ENCODE measurements at places on chromosomes 4 and X. TPM values are rescaled to one million over a fixed set of nuclear protein-coding genes. Genes with fewer than 3 reads are reported as not detected.

DNA sequence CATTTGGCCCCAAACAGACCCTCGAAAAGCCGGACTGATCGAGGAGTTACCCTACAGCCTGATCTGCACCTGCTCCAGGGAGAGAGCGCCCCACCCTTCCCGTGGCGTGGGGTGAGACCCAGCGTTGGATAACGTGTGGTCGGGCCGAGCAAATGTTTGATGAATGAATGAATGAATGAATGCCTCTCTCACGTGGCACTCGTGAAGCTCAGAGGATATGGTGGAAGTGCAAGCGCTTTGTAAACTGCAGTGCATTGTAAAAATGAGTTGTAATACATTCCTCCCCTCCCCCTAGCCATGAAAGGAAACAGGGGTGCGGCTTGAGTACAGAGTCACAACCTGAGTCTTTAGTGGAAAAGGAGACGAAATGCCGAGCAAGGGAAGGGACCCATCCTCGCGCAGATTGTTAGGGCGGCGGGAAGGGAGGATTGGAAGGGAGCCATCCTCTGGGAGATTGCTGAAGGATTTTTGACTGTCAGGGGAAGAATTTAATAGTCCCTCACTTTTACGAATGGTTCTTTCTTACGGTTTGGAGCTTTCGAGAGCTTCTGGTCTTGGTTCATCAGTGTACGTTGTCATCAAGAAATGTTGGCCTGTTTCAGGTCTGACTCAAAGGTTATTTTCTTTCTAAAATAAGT, 772 bp upstream of the FBXW7 start:
- DNase-seq: no peak

GRCh38 chrX:151796576-151796975, 62.0 kb downstream of the CNGA2 start:
- DNase-seq: no peak

DNA sequence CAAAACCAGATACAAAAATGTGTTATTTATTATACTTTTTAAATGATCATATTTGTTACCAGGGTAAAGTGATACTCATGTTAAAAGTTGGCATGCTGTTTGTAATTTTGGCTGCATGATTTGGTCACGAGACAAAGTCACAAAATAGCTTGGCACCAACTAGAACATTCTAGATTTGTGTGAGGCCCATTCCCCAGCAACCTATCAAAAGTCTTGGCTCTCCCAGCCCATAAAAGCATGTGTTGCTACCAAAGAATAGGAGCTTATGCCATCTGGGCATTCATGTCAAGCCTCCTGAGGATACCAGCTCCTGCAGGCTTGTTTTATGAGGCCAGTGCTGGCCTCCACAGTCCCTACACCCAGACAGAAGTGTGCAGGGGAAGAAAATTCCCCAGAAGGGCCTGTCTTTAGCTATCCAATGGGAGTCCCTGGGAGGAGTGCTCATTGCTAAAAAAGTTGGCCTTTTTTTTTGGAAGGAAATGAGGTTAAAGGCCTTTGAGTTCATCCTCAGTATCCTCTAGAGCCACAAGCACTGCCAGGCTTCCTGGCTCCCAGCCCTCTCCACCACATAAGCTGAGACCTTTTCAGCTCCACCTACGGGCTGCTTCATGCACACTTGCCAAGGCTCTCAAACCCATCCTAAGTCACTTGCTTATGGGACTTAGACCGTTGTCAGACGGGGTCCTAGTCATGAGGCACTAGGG, 211.9 kb upstream of the EOLA2 start:
- DNase-seq: no peak

- DNase-seq: peak; percentile 7
These were observed 232.3 kb upstream of the TENM3 start for GRCh38 chr4:182010876-182011275.

- DNase-seq: peak; percentile 16
These were observed 25.4 kb downstream of the TMSB4X start for GRCh38 chrX:13000301-13000811.

- DNase-seq: no peak
These were observed 315.0 kb upstream of the NR3C2 start for GRCh38 chr4:148757171-148757570.

PPEF1 gene
- total RNA-seq: 1.5 TPM

DNA sequence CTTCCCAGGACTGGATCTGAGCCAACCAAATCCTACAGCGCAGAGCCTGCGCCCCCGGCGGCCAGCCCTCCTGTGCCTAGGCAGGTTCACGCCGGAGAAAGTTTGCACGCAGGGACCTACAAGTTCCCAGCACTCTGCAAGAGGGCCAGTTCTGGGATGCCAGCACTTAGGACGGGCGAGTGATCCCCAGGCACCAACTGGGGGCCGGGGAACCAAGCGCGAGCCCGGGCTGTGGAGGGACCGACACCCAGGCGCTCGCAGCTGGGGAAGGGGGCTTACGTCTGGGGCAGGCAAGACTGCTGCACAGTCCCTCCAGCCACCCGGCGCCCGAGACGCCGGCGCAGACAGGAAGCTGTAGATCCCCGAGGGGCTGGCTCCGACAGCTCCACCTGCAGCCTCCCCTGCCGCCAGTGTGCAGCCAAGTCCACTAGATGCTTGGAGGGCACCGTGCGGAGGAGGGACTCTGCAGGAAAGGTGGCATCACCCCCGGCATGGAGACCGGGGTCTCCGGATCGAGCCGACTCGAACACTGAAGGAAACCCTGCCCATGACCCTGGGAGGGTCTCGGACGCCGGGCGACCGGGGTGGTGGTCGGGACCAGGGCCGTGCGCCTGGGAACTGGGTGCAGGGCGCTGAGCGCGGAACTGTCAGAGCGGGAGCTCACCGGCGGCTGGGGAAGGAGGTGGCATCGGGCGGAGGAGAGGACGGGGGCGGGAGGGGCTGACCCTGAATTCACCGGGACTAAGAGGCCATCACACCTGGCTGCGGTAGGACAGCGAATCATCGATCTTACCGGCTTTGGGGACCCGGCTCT, 566 bp downstream of the CORIN start:
- peak; percentile 38 for DNase-seq

CHM gene
- 27.3 TPM for total RNA-seq

GRCh38 chr4:6221851-6222760, 21.8 kb upstream of the JAKMIP1 start:
- peak; percentile 75 for DNase-seq

ANOS1 gene
- 26.4 TPM for total RNA-seq

DNA sequence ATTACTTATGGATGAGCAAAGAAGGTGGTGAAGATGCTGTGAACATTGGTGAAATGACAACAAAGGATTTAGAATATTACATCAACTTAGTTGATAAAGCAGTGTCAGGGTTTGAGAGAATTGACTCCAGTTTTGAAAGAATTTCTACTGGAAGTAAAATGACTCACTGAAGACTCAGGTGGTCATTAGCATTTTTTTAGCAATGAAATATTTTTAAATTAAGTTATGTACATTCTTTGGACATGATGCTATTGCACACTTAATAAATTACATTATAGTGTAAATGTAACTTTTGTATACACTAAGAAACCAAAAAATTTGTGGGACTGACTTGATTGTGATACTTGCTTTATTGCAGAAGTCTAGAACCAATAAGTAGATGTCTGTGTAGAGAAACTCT, 56.9 kb downstream of the USO1 start:
- no peak for DNase-seq

DNA sequence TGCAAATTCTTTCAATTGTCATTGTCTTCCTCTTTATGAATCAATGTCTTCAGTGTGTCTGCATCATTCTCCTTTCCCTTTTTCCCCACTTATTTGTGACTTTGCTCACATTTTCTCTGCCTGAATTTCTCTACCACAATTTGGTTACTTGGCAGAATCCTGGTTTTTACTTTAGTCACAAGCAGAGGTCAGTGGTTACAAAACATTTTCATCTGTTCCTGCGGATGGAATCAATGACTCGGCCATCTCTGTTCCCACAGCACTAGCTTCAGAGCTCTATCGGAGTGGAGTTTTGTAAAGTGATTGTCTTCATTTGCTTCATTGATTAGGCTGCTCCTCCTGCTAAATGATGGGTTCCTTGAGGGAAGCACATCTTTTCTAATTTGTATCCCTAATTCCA, 501.3 kb upstream of the AADAT start:
- no peak for DNase-seq

ANK2 gene
- 371 TPM for total RNA-seq

Measured in tongue (tissue), 3 donors.